Activated naive CD8-positive, alpha-beta T cell treated with anti-CD3 and anti-CD28 coated beads for 36 hours (primary cell): ENCODE measurements at places on chromosomes 5 and 9. TPM values are rescaled to one million over a fixed set of nuclear protein-coding genes. Genes with fewer than 3 reads are reported as not detected.

DNA sequence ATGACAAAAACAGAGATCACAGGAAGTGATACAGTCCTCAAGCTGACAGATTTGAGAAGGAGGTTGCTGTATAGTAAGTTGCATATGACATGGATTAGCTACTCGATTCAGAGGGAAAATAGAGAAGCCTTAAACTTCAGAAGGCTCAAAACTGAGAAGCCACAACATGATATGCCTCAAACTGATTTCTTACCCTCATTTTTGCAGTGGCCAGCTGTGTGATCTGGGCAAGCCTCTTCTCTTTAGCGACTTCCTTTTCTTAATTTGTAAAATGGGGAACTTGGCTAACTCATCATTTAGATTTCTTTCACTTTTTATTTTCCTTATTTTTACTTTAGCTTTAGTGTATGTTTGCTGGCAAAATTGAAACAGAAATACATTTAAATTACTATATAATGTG lies 421.1 kb downstream of the KIF4B start:
- H3K4me3 ChIP-seq: no peak overlapping the region
- no peak overlapping the region for H3K27ac ChIP-seq
- no peak for DNase-seq
- no peaks in the 10 kb centered on the region for H3K27me3 ChIP-seq

DNA sequence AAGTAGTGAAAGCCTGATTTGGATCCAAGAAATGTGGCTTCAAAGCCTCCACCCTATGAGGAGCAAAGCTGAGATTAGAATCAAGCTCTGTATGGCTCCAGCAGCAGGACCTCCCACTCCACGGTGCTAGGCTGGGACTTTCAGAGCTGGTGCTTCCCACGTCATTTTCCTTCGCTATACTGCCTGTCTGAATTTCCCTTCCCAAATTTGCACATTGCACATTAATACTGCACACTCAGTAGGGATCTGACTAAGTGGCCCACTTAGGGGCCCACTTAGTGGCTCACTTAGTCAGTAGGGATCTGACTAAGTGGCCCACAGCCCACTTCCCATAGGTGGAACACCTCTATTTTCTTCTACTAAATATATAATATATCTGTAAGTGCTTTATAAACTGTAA lies 14.1 kb upstream of the SPDL1 start:
- H3K36me3 ChIP-seq: no peaks in the 10 kb centered on the region
- H3K4me3 ChIP-seq: no peak overlapping the region
- H3K4me1 ChIP-seq: no peaks in the 10 kb centered on the region
- no peak overlapping the region for H3K27ac ChIP-seq
- DNase-seq: no peak

DNA sequence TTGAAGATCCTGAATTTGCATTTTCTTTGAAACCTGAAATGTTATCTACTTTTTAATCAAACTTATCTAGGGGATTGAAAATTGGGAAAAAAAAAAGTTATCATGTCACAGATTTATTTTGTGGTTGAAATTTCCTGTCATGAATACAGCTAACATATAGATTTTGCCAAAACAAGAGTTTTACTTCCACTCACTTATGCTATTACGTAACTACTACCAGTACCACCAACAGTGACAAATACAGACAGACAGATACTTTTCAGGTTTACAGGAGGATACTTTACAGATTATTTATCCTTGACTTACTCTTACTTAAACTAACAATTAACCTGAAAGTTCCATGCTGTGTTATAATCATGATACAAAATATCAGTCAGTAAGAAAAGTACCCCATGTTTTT lies 6.8 kb upstream of the MRPS30 start:
- no peak overlapping the region for H3K4me3 ChIP-seq
- no peak overlapping the region for H3K27ac ChIP-seq
- H3K27me3 ChIP-seq: peaks cover 14% of the 10 kb centered on the region

OCLN gene
- 0.43 TPM for total RNA-seq

MEGF9 gene
- total RNA-seq: 3.9 TPM

CLK4 gene
- 15.6 TPM for total RNA-seq
